ENCODE measurements at places on chromosomes 1 and 21.
A peak's percentile ranks its signal among the peaks of the same experiment; 100 is the strongest.

GRCh38 chr1:99818063-99818699, 32.0 kb upstream of the AGL start:
- H3K27ac ChIP-seq = no peak overlapping the region
- no peak for DNase-seq
- H3K4me1 ChIP-seq = no peaks in the 10 kb centered on the region
- no peaks in the 10 kb centered on the region for H3K27me3 ChIP-seq
- no peaks in the 10 kb centered on the region for H3K36me3 ChIP-seq

DNA sequence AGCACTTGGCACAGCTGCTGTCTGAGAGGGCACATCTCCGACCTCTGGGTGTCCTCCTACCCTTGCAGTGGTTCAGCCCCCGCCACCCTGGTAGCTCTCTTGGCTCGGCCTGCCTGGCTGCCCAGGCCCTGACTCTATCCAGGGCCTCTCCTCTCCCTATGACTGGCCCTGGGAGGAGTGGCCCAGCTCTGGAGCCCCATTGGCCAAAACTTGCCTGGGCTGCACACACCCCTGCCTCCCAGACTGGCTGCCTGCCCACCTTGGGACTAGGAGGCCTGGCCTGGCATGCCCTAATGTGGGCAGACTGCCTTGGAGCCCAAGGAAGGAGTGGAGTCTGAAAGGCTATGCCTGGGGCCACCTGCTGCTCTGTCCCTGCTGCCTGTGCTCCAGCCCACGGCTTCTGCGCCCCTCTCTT, 33.6 kb downstream of the ACOT11 start:
- H3K4me3 ChIP-seq = no peak overlapping the region
- H3K27me3 ChIP-seq = no peaks in the 10 kb centered on the region
- H3K27ac ChIP-seq = peak overlapping the region; percentile 64
- DNase-seq = peak; percentile 95

- H3K27ac ChIP-seq = no peak overlapping the region
- no peaks in the 10 kb centered on the region for H3K27me3 ChIP-seq
- no peak for DNase-seq
- no peaks in the 10 kb centered on the region for H3K4me1 ChIP-seq
Measured at GRCh38 chr21:39515684-39516472, 64.1 kb downstream of the SH3BGR start.

DNA sequence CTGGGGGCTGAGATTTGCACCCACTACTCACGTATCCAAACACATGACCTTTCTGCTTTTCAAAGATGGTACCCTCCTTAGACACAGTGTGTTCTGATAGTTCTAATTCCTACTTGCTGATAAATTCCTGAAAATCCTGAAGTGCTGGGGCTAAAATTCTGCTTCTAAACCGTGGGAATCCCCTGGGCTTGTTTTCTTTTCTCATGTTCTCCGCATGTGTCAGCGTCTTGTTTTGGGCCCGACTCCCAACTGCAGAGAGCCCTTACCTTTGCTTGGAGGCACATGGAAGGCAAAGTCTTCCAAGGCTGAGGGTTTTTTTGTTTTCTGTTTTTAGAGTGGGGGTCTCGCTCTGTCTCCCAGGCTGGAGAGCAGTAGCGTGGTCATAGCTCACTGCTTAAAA, 27.2 kb downstream of the PSMG1 start:
- H3K4me1 ChIP-seq = no peaks in the 10 kb centered on the region
- H3K36me3 ChIP-seq = no peaks in the 10 kb centered on the region
- H3K27ac ChIP-seq = no peak overlapping the region
- no peak for DNase-seq

All from upper lobe of left lung (tissue), 6 donors.